ENCODE measurements at places on chromosomes 6 and 20.

DNA sequence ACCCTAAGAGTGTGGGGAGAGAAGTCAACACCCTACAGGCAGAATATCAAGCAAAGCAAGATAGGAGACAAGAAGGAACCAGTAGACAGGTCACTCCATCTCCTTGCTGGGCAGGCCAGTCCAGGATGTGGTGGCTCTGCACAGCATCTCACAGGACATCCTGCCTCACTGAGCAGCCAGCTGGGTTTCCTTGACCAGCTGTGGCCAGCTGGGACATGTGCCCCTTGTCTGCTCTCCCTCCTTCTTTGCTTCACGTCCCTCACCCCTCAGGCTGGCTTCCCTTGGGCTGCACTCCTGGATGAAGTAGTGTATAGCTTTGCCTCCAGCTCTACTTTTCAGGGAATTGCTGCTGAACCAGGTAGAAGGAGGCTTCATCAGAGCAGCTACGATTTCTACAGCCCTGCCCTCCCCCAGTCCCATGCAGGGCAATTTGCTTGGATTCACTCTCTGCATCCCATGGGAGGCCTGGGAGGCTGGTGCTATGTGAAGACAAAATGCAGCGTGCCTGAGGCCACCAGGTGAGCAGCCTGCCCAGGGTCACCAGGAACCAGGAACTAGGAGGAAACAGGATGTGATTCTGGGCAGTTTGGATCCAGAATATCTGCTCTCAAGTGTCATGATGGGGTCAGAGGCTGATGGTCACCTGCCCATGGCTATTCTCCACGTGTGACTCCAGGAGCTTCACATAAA lies 110.0 kb upstream of the PMEPA1 start:
- DNase-seq, result no peak

DNA sequence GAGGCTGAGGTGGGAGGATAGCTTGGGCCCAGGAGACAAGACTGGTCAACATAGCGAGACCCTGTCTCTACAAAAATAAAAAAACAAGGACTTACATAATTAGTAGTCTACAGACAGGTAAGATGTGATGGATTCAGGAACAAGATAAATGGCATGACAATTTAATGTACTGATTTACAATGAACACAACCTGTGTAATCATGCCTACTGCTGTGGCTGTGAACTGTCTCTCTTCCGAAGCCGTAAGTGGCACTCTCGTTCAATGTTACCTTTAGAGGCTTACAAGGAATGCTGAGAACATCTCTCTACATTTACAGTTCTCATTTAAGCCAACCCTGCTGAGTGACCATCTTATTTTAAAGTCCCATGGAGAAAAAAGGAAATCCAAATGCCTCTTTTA lies 134.8 kb upstream of the PRDM1 start:
- no peak for DNase-seq

DNA sequence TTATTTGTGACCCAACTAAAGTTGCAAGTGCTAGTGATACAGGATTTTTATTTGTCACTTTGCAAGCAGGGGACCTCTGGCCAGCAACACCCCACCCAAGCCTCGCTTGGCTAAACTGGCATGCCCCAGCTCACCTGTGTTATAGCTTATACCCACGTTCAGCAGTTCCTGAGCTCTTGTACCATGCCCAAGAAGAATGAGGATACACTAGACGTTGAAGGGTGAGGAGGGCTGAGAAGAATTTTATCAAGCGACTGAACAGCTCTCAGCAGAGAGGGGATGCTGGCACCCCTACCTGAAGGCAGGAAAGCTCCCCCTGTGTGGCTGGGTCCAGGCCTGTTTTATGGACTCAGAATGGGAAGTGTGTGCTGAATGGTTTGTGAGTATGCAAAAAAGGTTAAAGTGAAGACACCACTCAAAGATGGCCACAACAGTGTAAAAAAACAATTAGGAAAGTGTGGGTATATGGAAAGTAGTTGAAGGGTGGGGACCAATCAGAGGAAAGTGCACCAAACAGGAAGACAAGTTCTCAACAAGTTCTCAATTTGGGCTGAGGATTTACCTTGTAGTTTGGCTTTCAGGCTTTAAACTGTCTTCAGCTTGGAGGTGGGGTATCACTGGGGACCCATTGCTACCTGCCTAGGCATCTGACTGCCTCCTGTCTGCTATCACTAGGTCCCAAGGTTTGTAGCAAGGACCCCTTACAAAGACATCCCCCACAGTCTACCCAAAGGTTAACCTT lies 15.0 kb downstream of the BTN2A1 start:
- DNase-seq, result no peak

DNA sequence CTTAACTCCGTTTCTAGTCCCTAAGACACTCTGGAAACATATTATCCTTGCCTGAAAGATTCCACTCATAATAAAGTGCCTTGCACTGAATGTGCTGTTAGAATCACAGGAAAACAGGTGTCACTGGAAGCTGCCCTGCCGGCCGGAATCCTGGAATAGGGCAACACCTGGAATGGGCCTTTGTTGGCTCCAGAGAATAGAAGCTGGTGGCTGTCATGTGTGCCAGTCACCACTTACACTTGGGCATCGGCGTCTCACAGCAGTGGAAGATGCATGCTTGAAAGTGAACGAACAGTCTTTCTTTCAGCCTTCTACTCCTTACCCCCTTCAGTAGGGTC lies 90.8 kb upstream of the AFDN start:
- no peak for DNase-seq

DNA sequence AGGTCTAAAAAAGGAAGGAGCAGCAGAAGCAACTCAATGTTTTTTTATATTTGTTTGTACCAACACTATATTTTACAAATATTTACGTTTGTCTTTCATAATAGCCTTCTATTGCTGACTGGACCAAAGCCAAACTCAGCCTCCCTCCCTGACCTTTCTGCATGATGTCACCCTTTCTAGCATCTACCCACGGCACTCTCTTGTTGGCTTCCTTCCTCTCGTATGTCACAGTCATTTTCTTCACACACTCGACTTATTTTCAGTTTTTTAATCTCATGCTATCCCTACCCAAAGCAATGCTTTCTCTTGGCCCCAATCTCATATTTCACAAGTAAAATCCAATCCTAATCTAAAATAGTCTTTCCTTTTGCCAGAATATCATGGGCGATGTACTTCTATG lies 16.3 kb upstream of the FAM8A1 start:
- no peak for DNase-seq

DNA sequence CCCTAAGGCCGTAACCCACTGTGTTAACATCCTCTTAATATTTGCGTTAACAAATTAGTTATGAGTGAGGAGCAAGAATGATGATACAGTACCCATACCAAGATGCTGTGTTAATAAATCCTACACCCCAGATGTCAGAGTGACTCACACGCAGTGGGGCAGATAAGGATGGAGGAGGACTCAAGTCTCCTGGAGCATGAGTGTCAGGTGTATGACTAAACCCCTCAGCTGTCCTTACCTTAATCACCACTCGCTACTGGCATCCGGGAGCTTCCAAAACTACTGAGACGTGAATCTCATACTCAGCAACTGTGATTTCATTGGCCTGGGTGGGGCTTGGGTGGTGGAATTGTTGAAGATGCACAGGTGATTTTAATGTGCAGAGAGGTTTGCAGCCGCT lies 131.3 kb upstream of the MTHFD1L start:
- no peak for DNase-seq
